ENCODE measurements at places on chromosomes 4 and X.

- DNase-seq: no peak
These were observed 22.0 kb upstream of the S100P start for GRCh38 chr4:6671648-6672047.

DNA sequence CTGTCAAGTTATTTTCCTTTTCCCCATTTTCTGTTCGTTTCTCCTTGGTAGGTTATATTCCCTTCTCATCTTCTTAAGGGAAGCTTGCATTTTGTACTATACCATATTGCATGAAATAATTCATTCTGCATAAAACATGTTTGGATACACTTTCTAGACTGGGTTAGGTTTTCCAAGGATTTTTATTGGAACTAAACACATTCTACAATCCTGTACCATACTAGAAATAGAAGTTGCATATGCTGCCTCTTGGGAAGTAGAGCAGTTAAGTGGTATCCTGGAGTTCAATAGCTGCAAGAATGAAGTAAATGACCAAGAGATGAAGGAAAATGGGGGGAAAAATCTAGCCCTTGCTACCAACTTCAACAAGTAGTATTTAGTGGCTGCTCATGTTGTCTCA, 393.7 kb upstream of the SLIT2 start:
- no peak for DNase-seq

DNA sequence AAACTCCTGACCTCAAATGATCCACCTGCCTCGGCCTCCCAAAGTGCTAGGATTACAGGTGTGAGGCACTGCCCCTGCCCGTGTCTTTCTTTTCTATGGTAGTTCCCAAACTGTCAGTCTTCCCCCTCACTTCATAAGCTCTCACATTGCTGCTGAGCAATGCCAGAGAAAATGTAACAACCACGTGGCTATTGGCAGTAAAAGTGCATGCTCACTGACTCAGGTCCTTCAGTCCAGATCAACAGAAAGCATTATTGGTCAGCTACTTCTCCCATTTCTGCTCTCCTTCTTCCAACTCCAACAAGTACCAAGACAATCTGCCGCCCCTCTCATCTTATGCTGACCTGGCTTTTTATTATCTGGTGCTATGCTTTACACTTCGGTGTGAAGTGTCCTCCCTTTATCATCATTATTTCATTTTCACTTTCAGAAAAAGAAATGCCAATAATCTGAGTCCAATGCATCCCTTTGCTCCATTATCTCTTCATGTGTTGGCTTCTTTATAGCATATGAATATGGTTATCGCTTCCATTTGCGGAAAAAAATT, 133.8 kb upstream of the UGT8 start:
- no peak for DNase-seq

- DNase-seq: no peak
These were observed 19.9 kb upstream of the CDS1 start for GRCh38 chr4:84563002-84563401.

DNA sequence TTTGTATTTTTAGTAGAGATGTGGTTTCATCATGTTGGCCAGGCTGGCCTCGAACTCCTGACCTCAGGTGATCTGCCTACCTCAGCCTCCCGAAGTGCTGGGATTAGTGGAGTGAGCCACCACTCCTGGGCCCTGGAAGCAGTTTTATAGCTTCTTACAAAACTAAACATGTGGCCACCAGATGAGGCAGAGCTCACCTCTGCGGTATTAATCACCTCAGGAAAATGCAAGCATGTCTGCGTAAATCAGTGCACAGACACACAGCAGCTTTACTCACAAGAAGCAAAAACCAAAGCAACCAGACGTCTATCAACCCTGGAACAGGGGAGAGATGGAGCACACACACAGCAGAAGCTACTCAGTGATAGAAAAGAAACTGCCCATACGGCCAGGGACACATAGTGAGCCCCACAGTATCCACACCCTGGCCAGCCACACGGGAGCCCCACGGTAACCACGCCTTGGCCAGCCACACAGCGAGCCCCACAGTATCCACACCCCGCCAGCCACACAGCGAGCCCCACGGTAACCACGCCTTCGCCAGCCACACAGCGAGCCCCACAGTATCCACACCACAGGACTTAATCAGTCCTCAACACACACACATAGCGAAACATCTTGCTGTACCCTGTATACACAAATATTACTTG, 30.2 kb downstream of the PPP2R3B start:
- no peak for DNase-seq

Measured in LNCaP clone FGC (cell line).